DMS153 (cell line): ENCODE measurements at places on chromosomes 5 and 9.

DNA sequence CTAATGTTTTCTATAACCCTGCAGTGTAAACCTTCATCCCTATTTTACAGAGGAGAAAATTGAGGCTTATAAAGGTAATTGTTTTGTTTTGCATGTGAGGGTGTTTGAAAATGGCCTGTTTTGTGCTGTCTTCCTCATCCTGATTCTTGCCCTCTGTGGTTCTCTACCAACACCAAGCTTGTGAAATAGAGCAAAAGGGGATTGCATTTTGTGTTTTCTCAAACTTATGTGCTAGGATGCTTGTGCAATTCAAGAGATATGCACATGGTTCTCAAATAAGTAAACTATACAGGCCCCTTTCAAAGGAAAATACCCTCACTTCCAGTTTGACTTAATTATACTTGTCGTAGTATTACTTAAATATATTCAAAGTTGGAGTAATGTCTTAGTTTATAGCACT, 17.2 kb downstream of the PAM start:
- DNase-seq, result no peak

DNA sequence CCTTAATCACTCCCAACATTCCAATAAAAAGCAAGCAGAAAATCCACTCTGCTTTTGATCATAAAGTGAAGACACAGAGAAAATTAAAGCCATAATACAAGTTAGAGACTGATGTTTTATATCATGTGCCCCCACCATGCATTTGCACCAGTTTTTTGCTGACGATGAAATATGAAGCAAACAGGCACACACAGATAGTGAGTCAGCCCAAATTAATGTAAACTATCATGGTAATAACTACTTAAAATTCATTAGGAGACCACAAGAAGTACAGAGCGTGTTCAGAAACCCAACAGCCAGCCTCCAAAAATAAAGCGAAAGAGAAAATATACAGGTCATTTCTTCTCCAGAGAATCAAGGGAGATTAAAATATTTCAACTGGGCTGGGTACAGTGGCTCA, 46.4 kb upstream of the KDM4C start:
- DNase-seq, result no peak

DNA sequence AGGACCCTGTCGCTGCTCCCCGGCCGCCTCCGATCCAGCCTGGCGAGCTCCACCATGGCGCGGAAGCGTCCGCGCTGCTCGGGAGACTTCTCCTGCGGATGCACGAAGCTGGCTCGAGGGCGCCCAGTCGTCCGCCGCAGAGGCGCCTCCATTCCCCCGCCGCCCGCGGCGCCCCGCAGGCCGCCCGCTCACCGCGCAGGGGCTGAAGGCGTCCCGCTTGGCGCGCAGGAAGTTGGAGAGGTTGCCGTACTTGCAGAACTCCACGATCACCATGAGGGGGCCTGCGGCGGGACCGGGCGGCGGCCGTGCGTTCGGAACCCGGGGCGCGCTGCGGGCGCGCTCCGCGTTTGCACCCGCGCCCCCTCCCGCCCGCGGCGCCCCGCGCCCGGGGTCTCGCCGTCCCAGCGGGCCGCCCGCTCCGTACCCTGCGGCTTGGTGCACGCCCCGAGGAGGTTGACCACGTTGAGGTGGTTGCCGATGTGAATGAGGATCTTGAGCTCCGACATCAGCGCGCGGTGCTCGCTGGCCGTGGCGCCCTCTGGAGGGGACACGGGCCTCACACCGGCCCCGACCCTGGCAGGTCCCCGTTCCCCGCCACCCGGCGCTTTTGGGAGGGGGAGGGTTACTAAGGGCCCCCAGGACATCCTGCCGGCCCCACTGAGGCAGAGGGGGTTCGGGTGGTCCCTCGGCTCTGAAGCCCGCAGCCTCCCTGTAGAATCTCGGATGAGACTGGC, 27.7 kb upstream of the SCGB3A1 start:
- DNase-seq, result no peak

GRCh38 chr5:152907488-152908245, 502.6 kb upstream of the NMUR2 start:
- DNase-seq, result no peak

DNA sequence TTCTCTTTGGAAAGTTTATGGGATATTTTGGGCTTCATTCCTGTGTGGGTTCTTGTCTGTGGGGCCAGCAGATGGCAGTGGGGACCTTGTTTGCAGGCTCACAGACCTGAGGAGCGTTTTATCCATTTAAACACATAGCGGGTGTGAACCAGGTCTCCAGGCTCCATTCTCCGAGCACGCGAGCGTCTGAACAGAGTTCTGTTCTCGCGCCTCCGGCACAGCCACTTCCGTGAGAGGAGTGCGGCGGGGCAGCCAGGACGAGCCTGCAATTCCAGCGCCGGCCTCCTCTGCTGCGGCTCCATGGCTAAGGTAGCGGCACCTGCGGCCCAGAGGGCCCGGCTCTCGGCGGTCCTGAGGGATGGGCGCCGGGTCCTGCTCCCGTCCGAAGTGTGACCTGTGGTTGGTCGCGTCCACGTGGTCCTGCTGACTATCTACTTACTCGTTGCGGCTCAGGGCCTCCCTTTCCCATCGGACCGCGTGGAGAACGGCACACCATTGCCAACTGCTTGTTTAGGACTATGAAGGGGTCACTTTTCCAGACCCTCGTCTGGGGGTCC, 7.3 kb downstream of the NRARP start:
- peak; percentile 49 for DNase-seq

- DNase-seq, result no peak
Measured at GRCh38 chr9:104831681-104832080, 67.8 kb downstream of the NIPSNAP3B start.

DNA sequence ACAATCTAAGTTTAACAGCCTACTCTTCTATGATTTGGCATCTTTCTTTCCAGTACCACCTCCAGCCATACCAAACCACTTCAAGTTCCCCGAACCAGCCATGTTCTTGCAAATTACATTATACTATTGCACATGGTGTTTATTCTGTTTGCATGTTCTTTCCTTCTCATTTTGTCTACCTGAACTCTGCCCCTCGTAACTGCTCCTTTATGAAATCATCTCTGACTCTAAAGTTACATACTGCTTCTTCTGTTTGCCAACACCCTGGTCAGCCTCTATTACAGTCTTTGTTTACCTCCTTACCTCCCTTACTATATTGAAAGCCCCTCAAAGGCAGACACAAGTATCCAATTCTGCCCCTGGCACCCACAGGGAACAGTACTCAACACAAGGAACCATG, 6.0 kb downstream of the PPP6C start:
- DNase-seq, result no peak

GRCh38 chr5:1948663-1949191, 66.0 kb upstream of the IRX4 start:
- DNase-seq, result no peak

DNA sequence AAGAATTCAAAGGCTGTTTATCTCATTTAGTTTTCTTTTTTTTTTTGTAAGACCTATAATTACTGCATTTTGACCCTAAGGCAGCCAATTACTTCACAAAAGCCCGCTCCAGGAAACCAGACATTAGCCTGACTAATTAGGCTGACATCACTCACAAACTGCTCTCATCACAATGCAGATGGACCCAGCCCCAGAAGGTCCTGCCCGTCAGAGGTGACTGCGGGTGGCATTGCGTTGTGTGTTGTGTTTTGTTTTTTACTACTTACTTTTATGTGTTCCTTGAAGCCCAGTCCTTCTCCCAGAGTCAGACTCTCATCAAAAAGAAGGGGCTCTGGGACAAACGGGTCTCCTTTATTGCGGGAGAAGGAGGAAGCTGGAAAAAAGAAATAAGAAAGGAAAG, 172.2 kb downstream of the HSD17B3 start:
- no peak for DNase-seq

- DNase-seq, result peak; percentile 22
Measured at GRCh38 chr9:2087500-2088313, 72.6 kb downstream of the SMARCA2 start.

DNA sequence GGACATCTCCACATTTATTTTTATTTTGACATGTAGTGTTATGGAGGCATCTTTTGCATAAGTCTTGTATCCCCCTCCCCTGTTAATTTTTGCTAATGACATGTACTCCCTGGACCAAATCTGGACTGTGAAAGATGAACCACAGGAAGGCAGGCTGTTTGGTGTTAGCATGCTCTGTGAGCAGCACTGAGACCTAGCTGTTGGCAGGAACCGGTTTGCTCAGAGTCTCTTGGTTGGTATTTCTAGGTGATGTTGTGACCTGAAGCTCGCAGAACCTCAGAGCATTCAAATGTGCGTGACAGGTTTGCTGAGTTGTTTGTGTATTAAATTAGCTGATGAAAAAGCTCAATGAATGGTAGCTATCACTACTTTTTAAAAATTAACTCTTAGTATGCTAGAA, 53.6 kb upstream of the PHF2 start:
- no peak for DNase-seq

GRCh38 chr9:108270561-108270960, 585.2 kb downstream of the ACTL7B start:
- peak; percentile 26 for DNase-seq

- DNase-seq, result no peak
Measured at GRCh38 chr9:108443741-108444140, 412.0 kb downstream of the ACTL7B start.

DNA sequence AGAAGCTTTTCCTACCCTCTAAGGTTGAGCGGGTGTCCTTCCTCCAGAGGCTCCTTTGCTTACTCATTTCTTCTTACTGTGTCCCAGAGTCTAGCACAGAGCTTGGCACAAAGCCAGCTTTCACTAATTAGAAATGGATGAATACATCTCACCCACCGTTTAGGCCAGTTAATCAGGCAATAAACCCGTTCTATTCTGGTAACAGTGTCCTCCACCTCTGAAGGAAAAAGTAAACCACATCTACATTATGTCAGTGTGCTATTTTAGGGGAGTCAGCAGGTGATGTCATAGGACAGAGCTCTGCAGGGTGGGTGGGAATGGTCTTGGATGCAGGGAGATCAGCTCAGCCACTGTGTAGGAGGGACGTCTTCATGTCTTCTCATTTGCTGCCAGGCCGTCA, 109.2 kb downstream of the OSTF1 start:
- DNase-seq, result no peak

DNA sequence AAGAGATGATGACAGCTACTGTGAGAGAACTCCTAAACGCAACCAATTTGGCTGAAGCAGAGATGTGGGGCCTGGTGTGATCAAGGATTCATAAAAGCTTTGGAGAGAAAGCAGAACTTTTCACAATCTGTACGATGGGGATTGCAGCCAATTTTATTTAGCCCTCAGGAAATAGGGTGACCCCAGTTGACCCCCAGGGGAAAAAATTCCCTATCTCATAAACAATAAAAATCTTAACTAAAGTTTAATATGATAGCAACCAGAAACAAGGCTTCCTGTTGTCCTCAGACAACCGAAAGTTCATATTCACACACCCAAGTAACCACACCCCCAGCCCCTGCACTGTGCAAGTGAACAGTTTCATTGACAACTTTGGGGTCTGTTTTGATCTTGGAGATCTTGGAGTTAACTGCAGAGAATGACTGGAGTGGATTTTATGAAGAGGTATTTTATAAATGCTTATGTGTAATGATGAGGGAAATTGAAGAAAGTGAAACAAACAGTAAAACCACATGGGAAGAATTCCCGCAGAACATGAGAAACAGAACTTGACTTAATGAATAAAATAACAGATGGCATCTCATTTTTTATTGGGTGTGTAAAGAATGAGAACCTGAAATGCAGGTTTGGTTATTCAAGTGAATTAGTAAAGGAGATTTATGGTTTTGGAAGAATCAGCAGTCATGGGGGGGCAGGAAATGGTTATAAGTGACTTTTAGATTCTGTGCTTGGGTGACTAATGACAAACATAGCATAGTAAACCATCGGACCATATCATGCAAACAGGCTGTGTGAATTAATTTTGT, 94.5 kb downstream of the PDE4D start:
- peak; percentile 59 for DNase-seq

DNA sequence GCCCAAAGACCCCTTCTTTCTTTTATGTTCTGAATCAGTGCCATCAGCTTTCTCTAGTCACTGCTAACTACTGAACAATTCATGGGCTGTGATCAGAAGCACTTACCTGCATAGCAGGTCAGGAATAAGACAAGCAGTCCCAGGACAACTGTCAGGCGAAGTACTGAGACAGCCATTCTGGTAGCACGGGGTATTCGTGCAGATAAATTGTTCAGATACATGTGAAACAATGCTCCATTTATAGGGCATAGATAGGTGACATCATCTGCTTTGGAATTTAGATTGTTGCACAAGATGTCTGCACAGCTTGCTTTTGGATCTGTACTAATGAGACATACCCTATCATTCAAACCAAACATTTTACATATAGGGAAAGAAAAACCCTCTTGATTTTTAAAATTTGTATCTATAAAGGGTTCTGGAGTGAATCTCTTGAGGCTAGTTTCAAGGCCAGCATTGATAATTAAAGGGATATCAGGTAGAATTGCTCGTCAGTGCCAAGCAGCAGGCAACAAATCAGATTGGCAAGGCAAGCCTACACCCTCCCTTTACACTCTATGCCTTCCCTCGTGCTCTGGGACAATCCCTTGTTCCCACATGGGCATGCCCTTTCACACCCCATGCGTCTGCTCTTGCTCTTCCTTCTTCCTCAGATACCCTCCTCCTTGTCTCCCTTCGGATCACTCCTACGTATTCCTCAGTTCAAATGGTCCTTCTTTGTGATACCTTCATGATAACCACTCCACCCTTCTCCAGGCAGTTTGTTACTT, at the start of gene C5orf46:
Gene C5orf46 (minus strand): TSS at position 213 of the 770 bp plus-strand sequence. CDS start 37 bp downstream, at position 176.
- no peak for DNase-seq

DNA sequence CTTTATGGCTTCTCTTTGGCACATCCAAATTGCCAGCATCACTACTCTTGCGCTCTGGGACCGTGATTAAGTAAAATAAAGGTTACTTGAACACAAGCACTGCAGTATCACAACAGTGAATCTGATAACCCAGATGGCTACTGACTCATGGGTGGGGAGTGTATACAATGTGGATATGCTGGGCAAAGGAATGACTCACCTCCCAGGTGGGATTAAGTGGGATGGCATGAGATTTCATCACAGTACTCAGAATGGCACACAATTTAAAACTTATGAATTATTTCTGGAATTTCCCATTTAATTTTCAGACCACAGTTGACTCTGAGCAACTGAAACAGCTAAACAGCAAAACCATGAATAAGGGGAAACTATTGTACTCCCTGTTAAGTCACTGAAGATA, 4.3 kb downstream of the GFM2 start:
- DNase-seq, result no peak

DNA sequence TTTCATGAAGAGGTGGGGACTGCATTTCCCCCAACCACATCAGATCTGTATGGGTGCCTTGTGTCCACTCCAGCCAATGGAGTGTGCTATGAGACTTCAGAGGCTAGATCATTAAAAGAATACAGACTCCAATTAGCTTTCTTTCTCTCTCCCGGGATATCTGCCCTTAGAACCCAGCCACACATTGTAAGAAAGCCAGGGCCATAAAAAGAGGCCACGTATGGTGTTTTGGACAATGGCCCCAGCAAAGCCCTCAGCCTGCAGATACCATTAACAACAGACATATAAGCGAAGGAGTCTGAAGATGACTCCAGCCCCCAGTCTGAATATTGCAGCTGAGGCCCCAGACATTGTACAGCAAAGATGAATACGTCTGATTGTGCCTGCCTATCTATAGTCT, 21.5 kb downstream of the IL6ST start:
- no peak for DNase-seq
